NCI-H1417 treated with DMSO at 0.1 percent for 48 hours (cell line): ENCODE measurements at places on chromosomes 3 and 15.

- no peak for DNase-seq
Observed at GRCh38 chr3:14351617-14352001, 50.8 kb upstream of the SLC6A6 start.

- DNase-seq: no peak
Observed at GRCh38 chr3:136186344-136186743, 9.8 kb downstream of the MSL2 start.

- DNase-seq: no peak
Observed at GRCh38 chr15:38174691-38175090, 77.9 kb upstream of the SPRED1 start.

DNA sequence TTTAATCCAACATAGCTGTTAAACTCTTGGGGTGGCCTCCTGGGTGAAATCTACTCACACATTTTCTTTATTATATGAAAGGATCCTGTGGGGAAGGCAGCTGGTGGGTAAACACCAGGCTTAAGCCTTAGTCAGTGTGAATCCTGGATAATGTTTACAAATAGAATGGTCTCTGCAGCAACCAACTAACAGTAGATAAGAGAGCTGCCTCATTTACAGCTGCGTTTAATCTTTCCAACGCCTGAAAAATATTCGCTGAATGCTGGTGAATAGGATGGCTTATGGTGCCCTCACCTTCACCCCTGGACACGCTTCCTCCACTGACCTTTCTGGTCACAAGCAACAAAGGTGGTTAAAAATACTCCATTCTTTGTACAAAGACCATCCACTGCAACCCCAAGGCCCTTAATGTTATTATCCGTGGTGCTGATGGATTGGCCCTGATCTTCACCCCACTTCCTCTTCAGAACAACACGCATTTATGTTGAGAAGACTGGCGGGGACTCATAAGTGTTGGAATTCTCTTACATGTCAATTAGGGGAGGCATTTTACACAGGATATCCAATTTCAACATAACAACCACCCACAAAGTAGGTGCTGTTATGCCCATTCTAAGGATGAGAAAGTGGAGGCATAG is 120.0 kb upstream of the FRMD4B start:
- DNase-seq: peak; percentile 33

- DNase-seq: no peak
Observed at GRCh38 chr3:72070005-72070404, 285.1 kb upstream of the PROK2 start.

GRCh38 chr3:127741690-127742089 is 68.9 kb downstream of the ABTB1 start:
- no peak for DNase-seq

GRCh38 chr3:50807266-50807665 is 132.5 kb downstream of the DOCK3 start:
- DNase-seq: no peak

- DNase-seq: no peak
Observed at GRCh38 chr3:10351013-10351735, 30.3 kb upstream of the SEC13 start.

GRCh38 chr3:172787746-172788145 is 37.2 kb downstream of the ECT2 start:
- no peak for DNase-seq

DNA sequence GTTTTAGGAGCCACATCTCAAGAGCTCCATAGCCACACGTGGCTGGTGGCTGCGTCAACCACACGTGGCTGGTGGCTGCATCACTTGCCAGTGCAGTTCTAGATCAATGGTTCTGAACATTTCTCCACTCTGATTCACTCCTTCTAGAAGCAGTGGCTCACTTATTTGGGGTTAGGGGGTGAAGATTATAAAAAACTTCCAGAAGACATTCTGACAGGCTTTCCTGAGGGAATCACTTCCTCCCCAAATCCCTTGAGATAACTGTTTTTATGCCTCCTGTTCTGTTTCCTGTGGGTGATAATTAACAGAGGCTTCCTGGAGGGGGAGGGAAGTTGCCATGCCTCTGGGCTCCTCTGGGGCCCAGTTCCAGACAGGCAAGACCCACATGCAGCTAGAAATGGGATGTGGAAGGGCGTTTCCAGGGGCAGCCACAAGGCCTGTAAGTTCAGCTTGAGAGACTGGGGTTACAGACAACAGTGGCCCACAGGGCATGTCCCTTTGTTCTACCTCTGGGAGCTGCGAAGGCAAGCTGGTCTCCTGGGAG is 23.6 kb downstream of the HEG1 start:
- DNase-seq: no peak

DNA sequence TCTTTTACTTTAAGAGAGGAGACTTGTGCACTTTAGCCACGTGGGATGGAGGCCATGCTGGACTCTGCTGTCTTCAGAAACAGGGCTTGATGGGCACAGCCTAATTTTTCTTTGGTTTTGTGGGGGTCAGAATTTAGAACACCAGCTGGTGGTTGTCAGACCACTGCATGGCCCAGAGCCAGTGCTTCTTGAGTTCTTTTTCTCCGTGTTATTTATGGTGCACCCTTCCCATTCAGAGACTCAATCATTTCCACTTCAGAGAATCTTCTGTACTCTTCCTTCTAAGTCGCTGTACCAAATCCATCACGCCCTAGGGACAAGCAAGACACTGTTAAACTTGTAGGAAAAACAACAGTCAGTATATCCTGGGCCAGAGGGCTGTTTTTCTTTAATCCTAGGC is 20.1 kb downstream of the PRR23A start:
- no peak for DNase-seq

DNA sequence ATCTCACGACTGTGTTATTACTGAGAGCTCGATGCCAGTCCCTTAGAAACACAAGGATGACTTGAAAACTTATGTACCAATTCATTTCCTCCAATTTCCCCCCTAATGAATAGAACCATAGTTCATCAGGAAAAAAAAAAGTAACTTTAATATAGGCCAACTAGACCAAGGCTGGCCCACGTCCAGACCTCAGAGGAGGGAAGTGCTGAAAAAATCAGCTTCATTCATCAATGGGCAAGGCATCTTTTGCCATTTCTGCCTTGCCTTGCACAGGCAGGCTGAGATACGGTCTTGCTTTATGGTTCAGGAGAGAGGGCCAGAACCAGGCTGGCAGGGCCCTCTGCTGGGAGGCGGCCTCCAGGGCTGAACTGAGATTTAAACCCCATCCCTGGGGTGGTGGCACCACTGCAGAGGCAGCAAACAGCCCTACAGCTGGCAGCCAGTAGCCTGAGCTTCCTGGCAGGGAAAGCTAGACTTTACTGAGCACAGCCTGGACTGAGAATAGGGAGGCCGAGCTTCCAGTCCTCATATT is 104.1 kb upstream of the TNFAIP8L3 start:
- no peak for DNase-seq

GRCh38 chr3:82133070-82133606 is 371.7 kb upstream of the GBE1 start:
- no peak for DNase-seq
